ENCODE measurements at places on chromosomes 4 and X.

GRCh38 chr4:4526401-4526800 is 15.4 kb downstream of the STX18 start:
- no peak for DNase-seq

DNA sequence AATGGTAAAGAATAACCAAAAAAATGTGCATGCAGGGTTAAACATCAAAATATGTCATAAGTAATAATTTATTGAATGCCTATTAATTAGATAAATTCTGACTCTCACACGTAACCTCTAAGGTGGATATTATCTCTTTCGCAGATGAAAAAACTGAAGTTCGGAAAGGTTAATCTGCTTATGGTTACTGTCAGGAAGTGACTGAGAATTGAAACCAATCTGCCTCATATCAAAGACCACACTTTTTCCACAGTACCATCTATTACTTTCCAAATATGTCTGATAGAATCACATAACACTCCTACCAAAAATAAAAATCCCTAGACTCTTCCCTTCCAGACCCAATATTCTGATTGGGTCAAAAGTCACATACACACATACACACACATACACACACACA is 6.2 kb downstream of the CHIC2 start:
- no peak for DNase-seq

GRCh38 chr4:118775405-118775804 is 60.5 kb downstream of the SEC24D start:
- DNase-seq: no peak

GRCh38 chr4:20279381-20279780 is 27.7 kb downstream of the SLIT2 start:
- DNase-seq: no peak

GRCh38 chr4:105061136-105061696 is 85.5 kb upstream of the TET2 start:
- DNase-seq: peak; percentile 39

- no peak for DNase-seq
These were observed 997.4 kb upstream of the PRKX start for GRCh38 chrX:4710618-4711433.

GRCh38 chr4:104976262-104976661 is 170.4 kb upstream of the TET2 start:
- no peak for DNase-seq

DNA sequence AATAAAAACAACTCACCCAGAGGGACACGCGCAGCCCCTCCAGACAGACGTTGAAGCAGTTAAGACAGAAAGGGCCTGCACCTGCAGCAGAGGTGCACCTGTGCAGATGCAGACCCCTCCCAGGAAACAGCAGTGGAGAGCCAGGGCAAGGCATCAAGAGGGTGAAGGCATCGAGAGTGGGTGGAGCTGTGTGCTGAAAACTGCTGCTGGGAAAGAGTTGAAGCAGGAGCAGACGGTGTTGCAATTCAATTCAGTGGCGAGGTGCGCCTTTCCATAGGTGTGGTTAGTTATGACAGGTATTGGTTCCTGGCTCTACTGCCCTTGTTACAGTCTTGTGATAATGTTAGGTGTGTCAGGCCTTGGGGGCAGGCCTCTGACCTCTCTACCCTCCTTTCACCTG is 16.7 kb downstream of the LETM1 start:
- no peak for DNase-seq

DNA sequence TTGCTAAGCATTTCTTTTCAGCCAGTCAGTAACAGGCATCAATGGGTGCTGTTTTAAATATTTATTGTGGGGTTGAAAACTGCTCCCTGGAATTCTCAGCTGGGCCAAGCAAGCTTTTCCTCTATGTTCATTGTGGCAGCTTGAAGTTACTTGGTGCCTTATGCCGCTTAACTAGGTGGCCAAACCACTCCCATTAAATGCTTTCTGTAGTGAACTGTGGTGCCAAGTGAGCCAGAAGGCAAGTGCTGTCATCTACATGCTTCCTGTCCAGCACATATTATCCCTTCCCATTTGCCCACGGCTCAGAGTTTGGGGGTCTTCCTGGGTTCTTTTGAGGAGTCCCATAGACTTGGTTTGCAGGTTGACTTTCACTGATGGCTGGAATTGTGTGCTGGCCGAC is 64.8 kb downstream of the TAB3 start:
- no peak for DNase-seq

- no peak for DNase-seq
These were observed 98.4 kb upstream of the GC start for GRCh38 chr4:71882113-71882841.

DNA sequence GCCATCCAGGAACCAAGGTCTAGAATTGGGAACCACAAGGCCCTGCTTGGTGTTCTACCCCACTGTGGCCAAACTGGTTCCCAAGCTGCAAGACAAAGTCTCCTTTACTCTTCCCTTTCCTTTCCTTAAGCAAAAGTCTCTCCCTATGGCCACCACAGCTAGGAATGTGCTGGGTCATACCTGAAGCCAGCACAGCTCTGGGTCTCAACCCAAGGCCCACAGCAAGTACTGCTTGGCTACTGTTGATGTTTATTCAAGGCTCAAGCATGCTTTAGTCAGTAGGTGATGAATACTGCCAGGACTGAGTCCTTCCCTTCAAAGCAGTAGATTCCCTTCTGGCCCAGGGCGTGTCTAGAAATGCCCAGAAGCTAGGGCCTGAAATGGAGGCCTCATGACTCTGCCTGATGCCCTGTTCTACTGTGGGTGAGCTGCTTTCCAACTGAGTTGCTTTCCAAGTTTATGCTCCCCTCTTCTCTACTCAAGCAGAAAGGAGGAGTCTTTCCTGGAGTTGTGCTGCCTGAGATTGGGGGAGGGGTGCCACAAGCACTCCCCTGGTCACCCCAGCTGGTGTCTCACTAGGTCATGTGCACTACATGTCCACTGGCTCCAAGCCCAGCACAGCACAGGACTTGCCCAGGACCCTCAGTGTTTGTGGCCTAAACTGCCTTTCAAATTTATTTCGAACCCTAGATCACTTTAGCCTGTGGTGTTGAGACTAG is 44.9 kb downstream of the STAP1 start:
- no peak for DNase-seq

GRCh38 chr4:24382381-24382780 is 202.0 kb downstream of the DHX15 start:
- DNase-seq: no peak

GRCh38 chr4:604131-604530 is 21.2 kb upstream of the PDE6B start:
- DNase-seq: peak; percentile 2

- no peak for DNase-seq
These were observed 232.9 kb upstream of the ANKRD50 start for GRCh38 chr4:124945422-124945821.

DNA sequence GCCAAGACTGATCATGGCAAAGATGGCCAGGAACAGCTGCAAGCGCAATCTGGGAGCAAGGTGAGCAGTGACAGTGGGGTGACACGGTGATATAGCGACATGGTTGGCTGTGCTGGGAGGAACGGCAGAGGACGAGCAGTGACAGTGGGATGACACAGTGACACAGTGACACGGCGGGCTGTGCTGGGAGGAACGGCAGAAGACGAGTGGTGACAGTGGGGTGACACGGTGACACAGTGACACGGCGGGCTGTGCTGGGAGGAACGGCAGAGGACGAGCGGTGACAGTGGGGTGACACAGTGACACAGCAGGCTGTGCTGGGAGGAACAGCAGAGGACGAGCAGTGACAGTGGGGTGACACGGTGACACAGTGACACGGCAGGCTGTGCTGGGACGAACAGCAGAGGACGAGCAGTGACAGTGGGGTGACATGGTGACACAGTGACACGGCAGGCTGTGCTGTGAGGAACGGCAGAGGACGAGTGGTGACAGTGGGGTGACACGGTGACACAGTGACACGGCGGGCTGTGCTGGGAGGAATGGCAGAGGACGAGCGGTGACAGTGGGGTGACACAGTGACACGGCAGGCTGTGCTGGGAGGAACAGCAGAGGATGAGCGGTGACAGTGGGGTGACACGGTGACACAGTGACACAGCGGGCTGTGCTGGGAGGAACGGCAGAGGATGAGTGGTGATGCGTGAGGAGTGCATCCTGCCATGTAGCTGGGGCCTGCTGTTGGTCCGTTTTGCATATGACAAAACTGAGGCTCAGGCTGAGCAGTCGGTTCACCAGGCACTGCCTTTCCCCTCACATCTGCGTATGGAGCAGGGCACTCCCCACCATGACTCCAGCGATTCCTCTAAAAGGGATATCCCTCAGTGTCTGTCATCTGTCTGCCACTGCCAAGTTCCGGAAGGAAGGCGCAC is 36.0 kb upstream of the MXD4 start:
- DNase-seq: no peak

DNA sequence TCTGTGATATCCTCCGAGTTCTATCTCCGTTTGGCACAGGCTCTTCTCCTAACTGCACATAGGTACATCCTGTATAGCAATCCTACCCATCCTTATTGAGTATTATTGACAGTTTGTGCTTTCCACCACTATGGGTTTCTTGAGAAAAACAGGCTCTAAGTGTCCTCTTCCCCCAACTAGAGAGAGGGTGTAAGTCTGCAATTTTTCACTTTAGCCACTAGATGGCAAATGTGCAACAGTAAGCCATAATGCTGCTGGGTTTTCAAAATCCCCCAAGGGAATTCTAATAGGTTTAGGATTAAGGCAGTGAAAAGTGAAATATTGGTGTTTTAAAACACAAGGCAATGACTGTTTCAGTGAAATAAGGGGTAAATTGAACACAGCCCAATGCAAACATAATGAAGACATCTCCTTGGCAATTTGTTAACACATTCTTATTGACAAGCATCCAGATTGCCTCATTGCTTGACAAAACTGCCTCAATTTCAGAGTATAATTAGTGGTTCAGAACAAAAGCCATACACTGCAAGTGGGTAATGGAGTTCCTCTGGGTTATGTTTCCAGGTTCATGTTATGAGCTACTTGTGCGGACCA is 239.0 kb upstream of the HTR2C start:
- DNase-seq: no peak

- DNase-seq: no peak
These were observed 606 bp downstream of the CXorf58 start for GRCh38 chrX:23908219-23909004.

GRCh38 chr4:79370026-79370425 is 38.0 kb downstream of the GK2 start:
- no peak for DNase-seq

DNA sequence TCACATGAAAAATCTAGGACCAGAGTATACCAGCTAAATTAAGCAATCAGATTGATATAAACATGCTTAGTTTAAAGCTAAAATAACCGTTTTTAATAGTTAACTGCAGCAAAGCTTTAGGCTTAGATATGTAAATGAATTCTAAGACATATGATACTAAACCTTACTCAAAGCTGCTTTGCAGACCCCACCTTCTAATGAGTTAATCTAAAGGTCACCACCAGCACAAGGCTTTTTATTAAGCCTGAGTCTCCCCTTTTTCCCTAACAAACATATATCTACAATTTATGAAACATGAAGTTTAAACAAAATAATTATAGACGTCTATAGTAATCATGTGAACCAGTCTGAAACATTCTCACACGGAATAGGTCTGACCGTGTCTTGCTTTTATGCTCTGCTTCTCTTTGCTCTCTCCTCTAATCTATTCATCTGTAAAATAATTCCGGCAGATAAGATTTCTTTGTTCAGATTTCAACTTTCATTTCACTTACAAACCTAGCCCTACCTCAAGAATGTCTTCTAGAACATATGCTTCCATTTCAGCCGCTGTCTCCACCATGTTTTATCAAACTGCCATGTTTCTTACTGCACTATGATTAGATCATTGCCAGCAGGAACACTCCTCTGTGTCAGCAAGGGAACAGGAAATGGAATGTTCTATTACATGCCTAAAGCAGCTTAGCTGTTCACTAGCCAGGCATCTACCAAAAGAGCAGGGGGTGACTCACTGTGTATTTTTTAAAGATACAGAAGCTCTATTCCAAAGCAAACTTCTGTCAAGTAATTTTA is 35.9 kb downstream of the ANKRD17 start:
- peak; percentile 81 for DNase-seq

DNA sequence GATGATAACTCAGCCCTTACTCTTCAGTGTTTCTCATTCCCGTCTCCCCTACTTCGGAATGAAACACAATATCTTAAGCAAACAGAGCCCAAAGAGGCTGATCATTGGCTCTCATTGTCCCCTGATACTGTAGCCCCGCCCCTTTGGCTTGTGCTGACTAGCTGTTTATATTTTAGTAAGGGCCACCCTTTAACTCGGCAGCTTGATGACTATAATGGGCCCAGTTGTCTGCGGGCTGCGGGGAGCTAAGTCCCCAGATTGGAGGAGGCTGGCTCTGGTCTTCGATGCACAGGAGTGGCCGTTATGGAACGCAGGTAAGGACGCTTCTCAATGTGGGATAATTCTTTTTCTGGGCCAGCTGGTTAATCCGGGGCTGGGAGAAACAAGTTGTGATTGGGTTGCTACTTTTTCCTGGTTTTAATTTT is at the start of gene TRIM2:
Gene TRIM2 (plus strand): TSS at position 197 of the 425 bp plus-strand sequence. CDS start 88 bp downstream, at position 285.
- DNase-seq: no peak

DNA sequence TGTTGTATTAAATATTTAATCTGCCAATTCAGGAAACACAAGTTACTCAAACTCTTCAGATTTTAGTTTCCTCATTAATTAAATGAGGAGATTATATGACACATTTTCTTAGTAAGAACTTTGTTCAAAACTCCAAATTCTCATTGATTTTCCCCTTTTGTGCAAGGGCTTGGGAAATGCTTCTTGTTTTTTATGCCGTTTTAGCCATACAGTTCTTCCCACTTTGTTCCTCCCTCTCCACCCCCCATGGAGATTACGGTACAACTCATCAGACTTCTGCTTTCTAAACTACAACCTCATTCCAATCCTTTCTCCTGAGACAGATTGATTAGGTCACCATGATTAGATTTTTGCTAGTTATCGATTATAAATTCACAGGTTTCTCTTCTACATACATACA is 10.9 kb upstream of the BBS7 start:
- no peak for DNase-seq

DNA sequence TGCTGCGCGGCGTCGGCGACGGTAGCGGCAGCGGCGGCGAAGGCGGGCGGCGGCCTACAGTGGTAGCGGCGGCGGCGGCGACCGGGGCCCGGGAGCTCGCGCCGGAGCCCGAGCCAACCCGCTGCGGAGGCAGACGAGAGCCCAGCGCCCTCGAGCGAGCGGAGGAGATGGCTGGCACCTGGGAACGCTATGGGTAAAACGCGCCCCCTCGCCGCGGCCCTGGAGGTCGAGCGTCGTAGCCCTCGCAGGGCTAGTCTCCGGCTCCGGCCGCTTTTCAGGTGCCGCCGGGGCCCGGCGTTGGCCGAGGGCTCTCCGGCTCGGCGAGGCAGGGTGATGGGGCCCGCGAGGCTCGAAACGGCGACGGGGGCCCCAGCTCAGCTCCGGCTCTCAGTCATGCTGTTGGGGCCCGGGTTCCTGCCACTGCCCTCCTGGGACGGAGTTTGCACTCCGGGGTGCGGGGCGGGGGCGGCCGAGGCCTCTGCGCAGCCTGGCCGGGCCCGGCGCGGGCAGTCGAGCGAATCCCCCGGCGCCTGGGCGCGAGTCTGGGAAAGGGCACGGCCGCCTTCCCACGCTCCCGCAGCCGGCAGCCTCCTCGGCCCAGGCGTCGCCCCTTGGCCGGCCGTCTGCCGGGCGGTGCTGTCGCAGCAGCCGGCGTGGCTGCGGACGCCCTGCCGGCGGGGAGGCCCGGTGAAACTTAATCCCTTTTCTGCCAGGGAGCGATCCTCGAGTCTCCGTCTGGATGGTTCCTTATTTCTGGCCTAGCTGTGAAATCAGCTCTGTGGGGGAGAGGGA is 768 bp downstream of the MID2 start:
- DNase-seq: peak; percentile 39

Data from naive thymus-derived CD4-positive, alpha-beta T cell (primary cell).